Aorta (tissue), 5 donors: ENCODE measurements at places on chromosomes 13 and 19. TPM values are rescaled to one million over a fixed set of nuclear protein-coding genes. Genes with fewer than 3 reads are reported as not detected.

GRCh38 chr19:3448616-3449334 is 31.6 kb downstream of the SMIM24 start:
- H3K4me3 ChIP-seq: no peak overlapping the region
- H3K27me3 ChIP-seq: no peaks in the 10 kb centered on the region
- H3K27ac ChIP-seq: no peak overlapping the region
- DNase-seq: peak; percentile 70
- H3K36me3 ChIP-seq: peaks cover 5% of the 10 kb centered on the region
- no peaks in the 10 kb centered on the region for H3K4me1 ChIP-seq

- peaks cover 7% of the 10 kb centered on the region for H3K4me1 ChIP-seq
- DNase-seq: no peak
- no peaks in the 10 kb centered on the region for H3K27me3 ChIP-seq
- no peak overlapping the region for H3K4me3 ChIP-seq
Measured at GRCh38 chr13:32001154-32001768, 30.3 kb upstream of the FRY start.

DNA sequence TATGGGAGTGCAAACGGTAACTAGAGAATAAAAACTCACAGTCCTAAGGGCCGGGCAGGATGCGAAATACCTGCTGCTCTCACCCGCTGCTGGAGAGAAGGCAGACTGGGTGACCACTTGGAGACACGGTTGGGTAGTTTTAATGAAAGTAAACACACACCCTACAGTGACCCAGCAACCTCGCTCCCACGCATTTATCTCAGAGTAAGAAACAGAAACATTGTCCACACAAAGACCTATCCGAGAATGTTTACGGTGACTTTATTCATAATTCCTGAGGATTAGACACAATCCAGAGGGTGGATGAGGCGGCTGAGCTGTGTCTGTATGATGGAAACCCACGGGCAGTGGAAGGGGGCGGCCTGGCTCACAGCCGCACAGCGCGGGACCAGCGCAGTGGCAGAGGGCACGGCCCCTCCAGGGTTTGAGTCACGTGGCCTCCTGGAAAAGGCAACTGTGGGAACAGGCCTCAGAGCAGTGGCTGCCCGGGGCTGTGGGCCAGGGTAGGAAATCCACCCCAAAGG is 73.5 kb upstream of the C13orf46 start:
- no peaks in the 10 kb centered on the region for H3K4me1 ChIP-seq
- H3K27me3 ChIP-seq: no peaks in the 10 kb centered on the region
- no peak for DNase-seq
- no peak overlapping the region for H3K4me3 ChIP-seq

- no peak overlapping the region for H3K4me3 ChIP-seq
- no peaks in the 10 kb centered on the region for H3K36me3 ChIP-seq
- DNase-seq: no peak
- H3K27ac ChIP-seq: no peak overlapping the region
Measured at GRCh38 chr13:95457294-95457693, 95.2 kb upstream of the CLDN10 start.

DNA sequence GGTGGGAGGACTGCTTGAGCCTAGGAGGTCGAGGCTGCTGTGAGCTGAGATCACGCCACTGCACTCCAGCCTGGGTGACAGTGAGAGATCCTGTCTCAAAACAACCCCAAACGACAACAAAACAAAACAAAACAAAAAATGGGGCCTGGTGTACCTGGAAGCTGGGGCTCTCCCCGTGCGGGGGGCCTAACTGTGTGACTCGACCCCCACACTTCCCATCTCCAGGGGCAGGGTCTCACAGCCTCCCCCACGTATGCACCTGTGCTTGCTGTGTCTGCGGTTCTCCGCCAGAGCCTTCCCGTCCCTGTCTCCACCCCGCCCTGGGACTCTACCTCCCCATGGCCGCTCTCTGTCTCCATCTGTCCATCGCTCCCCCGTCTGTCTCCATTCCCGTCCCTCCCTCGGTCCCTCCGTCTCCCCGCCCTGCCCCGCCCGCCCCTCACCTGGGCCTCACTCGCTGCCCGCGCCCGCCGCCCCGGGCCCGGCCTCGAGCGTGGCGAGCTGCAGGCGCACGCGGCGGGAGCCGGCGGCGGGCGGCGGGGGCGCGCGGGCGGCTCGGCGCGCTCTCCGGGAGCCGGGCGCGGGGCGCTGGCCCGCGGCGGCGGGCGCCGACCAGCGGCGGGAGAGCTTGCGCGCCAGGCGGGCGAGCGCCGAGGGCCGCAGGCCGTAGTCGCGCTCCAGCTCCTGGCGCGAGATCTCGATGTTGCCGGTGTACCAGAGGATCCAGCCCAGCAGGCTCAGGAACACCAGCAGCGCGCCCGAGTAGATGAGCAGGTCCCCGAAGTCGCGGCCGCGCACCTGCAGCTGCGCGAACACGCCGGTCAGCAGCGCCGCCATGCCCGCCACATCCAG is 587 bp downstream of the TMEM238 start:
- H3K4me3 ChIP-seq: peak overlapping the region; percentile 38
- no peaks in the 10 kb centered on the region for H3K4me1 ChIP-seq
- DNase-seq: peak; percentile 86
- no peaks in the 10 kb centered on the region for H3K27me3 ChIP-seq
- no peaks in the 10 kb centered on the region for H3K36me3 ChIP-seq
- H3K27ac ChIP-seq: peak overlapping the region; percentile 86

- no peak for DNase-seq
- no peaks in the 10 kb centered on the region for H3K36me3 ChIP-seq
- H3K27ac ChIP-seq: peak overlapping the region; percentile 52
- no peak overlapping the region for H3K4me3 ChIP-seq
- peaks cover 5% of the 10 kb centered on the region for H3K4me1 ChIP-seq
- H3K27me3 ChIP-seq: no peaks in the 10 kb centered on the region
Measured at GRCh38 chr13:23461544-23461943, 28.0 kb upstream of the SACS start.

GRCh38 chr19:54030895-54031586 is 32.7 kb downstream of the VSTM1 start:
- no peaks in the 10 kb centered on the region for H3K27me3 ChIP-seq
- no peak overlapping the region for H3K27ac ChIP-seq
- H3K4me3 ChIP-seq: no peak overlapping the region
- no peaks in the 10 kb centered on the region for H3K36me3 ChIP-seq
- no peak for DNase-seq

DNA sequence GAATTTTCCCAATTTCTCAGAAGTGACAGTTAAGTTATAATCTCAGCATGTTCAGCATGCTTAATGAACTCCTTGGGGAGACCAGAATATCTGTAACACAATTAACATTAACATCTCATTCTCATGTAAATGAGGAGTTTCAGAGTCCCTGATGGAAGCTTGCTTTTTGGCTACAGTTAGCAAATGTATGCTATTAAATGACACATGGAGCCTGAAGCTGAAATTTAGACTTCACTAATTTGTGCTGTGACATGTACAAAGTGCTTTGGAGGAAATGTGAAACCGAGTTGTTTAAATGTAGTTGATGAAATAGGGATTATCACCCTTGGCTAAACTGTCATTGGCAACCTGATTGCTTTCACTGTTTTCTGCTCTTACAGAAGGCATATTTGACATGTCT is 2265.1 kb upstream of the PCDH20 start:
- H3K27ac ChIP-seq: no peak overlapping the region
- no peaks in the 10 kb centered on the region for H3K4me1 ChIP-seq
- H3K27me3 ChIP-seq: no peaks in the 10 kb centered on the region
- no peak for DNase-seq

GRCh38 chr13:44790289-44790688 is 199.0 kb downstream of the NUFIP1 start:
- H3K4me1 ChIP-seq: no peaks in the 10 kb centered on the region
- no peak overlapping the region for H3K27ac ChIP-seq
- no peak overlapping the region for H3K4me3 ChIP-seq
- DNase-seq: no peak
- H3K27me3 ChIP-seq: no peaks in the 10 kb centered on the region

DNA sequence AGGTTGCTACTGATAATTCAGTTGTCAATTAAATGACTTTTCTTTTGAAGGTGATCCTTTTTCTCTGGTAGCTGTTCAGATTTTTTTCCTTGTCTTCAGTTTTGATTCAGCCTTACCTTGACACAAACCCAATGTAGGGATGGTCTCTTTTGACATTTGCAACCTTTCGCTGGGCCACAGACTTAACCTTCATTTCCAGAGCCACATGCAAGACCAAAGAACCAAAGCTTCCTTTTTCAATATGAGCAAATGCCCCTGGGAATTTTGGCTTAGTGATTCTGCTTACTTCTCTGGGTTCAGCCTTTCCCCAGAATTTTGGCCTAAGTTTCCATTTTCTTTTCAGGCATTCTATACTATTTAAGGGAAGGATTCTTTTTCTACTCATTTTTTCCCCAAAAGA is 19.6 kb downstream of the SIGLEC5 start:
- no peak overlapping the region for H3K4me3 ChIP-seq
- no peak overlapping the region for H3K27ac ChIP-seq
- H3K4me1 ChIP-seq: no peaks in the 10 kb centered on the region
- H3K36me3 ChIP-seq: no peaks in the 10 kb centered on the region

DNA sequence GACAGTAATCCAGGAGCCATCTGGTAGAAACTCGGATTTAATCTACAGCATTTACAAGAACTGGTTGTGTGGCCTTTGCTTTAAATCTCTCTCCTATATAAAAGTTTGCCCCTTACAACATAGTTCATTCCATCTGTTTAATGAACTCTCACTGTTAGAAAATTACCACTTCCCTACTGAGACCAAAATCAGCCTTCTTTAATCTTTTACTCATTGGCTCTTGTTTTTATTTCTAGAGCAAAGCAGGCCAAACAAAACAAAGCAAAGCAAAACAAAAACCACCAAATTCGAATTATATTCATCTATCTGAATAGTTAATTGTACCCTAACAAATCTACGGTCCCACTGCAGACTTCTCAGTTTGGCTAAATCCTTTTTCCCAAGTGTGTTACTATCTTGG is 127.0 kb downstream of the UGGT2 start:
- no peak for DNase-seq
- no peaks in the 10 kb centered on the region for H3K27me3 ChIP-seq
- no peaks in the 10 kb centered on the region for H3K4me1 ChIP-seq
- H3K4me3 ChIP-seq: no peak overlapping the region
- no peaks in the 10 kb centered on the region for H3K36me3 ChIP-seq

DNA sequence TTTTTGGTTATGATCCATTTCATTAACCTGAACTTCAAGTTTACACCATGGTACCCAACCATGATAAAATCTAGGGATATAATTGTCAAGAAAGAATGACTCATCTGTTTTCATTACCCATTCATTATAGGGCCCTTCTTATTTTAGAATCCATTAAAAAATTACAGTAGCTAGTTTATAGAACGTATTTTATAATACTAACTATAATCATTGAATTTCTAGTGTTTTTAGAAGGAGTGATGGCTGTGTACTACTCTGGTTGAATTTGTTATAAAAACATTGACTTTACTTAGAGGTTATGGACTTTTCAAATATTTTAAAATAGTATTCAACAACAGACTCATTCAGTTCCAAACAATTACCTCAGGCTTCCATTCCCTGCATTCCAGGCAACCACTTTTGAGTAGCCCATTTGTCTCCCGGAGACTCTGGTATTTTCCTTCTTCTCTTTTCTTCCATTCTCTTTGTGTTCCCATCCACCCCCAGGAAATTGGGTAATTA is 71.9 kb upstream of the KLF12 start:
- DNase-seq: no peak
- peaks cover 6% of the 10 kb centered on the region for H3K4me1 ChIP-seq
- H3K36me3 ChIP-seq: no peaks in the 10 kb centered on the region
- no peak overlapping the region for H3K4me3 ChIP-seq
- H3K27me3 ChIP-seq: no peaks in the 10 kb centered on the region

DNA sequence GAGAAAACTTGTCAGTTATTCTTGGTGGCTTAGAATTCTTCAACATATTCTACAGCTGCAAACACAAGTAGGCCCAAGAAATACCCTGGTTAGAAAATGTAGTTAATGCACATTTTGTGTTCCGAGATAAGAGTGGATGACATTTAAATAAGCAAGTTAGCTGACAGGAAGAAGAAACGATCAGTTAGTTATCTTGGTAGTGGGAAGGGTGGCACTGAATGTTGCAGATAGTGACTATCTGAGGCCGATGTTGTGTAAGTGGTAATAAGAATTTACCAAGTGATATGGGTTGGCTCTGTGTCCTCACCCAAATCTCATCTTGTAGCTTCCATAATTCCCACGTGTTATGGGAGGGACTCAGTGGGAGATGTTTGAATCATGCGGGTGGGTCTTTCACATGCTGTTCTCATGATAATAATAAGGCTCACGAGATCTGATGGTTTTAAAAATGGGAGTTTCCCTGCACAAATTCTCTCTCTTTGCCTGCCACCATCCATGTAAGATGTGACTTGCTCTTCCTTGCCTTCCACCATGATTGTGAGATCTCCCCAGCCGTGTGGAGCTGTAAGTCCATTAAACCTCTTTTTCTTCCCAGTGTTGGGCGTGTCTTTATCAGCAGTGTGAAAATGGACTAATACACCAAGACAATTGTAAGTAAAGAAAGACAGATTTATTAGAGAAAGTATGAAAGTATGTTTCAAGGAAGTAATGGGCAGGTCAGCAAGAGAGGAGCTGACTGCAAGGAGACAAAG is 10.9 kb upstream of the AKAP11 start:
- no peaks in the 10 kb centered on the region for H3K27me3 ChIP-seq
- H3K4me1 ChIP-seq: peaks cover under 1% of the 10 kb centered on the region
- H3K36me3 ChIP-seq: no peaks in the 10 kb centered on the region
- H3K27ac ChIP-seq: no peak overlapping the region
- no peak for DNase-seq

DNA sequence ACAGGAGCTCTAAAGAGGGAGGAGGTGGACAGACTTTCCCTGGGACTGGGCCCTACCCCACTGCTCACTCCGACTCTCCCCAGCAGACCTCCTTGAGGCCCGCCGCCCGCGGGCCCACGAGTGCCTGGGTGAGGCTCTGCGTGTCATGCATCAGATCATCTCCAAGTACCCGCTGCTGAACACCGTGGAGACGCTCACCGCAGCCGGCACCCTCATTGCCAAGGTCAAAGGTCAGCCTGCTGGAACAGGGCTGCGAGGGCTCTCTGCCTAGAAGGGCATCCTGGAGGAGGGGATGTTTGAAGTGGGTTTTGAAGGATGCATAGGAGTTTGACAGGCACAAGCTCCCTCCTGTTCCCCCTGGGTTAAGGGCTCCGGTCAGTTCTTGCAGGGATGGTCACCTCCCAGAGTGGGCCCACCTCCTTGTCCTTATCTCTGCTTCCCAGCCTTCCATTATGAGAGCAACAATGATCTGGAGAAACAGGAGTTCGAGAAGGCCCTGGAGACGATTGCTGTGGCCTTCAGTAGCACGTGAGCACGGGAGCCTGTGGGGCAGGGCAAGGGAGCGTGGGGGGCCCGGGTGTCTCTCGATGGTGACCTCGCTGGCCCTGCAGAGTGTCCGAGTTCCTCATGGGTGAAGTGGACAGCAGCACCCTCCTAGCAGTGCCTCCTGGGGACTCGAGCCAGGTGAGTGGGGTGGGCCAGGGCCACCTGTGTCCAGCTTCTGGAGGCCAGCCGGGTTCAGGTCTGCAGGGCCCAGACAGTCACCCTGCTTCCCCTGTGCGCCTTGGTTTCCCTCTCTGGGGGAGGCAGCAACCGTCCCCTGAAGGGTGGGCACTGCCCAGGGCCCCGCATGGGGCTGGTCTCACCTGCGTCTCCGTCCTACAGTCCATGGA is 6.3 kb downstream of the ARHGAP45 start:
- no peak overlapping the region for H3K4me3 ChIP-seq
- H3K27me3 ChIP-seq: no peaks in the 10 kb centered on the region
- no peak for DNase-seq
- no peaks in the 10 kb centered on the region for H3K4me1 ChIP-seq

SULT2A1 gene
- not detected for total RNA-seq

ATP4B gene
- not detected for total RNA-seq

VSTM1 gene
- total RNA-seq: not detected

SLC6A16 gene
- total RNA-seq: 4.6 TPM

DKKL1 gene
- total RNA-seq: not detected
